ENCODE measurements at places on chromosomes 3 and 15.

DNA sequence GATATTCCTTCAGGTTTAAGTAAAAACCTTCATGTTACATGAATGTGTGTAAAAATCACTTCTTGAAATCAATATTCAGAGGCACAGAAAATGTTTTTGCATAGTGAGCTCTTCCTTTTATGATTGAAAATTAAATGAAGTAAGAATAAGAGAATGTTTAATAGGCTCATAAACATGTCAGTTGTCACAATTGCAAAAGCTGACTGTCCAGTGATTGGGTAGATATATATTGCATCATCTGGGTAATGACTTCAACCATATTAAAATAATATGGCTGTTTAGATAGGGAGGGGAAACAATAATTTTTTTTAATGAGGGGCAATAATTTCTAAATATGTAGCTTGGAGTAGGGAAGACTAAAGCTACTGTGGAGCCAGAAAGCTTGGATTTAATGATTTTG is 529.8 kb upstream of the GOLIM4 start:
- DNase-seq: no peak

- no peak for DNase-seq
Observed at GRCh38 chr15:101461097-101461496, 28.4 kb downstream of the PCSK6 start.

- DNase-seq: peak; percentile 25
Observed at GRCh38 chr15:74007820-74008371, 13.4 kb downstream of the PML start.

DNA sequence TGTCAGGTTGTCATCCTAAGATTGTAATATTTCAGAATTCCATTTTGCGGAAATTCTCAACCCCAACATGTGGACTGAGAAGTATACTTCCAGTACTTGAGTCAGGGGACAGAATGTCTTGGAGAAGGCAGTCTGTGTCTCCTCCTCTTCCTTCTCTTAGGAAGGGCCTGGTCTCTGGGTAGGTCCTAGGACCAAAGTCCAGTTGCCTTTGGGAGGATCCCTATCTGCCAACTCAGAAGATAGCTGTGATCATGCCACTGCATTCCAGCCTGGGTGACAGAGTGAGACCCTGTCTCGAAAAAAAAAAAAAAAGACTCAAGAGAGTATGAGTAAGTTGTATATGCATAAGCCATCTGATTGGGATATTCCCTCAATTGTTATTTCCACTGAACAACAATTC is 23.9 kb upstream of the FAM3D start:
- DNase-seq: no peak

- no peak for DNase-seq
Observed at GRCh38 chr3:195839260-195840010, 27.7 kb upstream of the MUC4 start.

GRCh38 chr3:183156266-183156665 is 6.3 kb downstream of the LAMP3 start:
- no peak for DNase-seq

DNA sequence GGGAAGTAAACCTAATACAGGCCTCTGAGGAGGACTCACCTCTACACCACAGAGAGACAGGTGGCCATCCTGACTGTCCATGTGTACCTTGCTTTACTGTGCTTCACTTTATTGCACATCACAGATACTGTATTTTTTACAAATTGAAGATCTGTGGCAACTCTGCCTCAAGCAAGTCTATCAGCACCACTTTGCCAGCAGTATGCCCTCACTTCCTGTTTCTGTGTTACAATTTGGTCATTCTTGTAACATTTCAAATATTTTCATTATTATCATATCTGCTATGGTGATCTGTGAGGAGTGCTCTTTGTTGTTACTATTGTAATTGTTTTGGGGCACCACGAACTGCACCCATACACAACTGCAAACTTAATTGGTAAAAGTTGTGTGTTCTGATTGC is 78.0 kb downstream of the BBX start:
- no peak for DNase-seq

DNA sequence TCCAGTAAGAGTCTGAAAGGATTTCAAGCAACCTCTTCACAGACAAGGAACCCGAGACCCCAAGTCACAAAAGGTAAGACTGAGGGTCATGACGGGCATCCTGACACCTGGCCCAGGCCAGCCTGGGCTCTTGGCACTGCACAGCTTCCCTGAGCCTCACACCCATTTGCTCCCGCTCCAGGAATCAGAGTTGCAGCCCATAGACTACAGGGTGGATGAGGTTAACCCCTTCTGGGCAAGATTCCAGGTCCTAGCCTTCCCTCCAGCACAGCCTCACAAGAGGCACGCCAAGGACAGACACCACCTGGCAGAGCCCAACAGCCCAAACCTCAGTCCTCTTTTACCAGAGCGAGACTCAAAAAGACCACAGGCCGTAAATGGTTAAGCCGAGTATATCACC is 36.2 kb downstream of the RBPMS2 start:
- DNase-seq: no peak

- DNase-seq: peak; percentile 49
Observed at GRCh38 chr3:195908694-195909581, 587 bp upstream of the TNK2 start.

DNA sequence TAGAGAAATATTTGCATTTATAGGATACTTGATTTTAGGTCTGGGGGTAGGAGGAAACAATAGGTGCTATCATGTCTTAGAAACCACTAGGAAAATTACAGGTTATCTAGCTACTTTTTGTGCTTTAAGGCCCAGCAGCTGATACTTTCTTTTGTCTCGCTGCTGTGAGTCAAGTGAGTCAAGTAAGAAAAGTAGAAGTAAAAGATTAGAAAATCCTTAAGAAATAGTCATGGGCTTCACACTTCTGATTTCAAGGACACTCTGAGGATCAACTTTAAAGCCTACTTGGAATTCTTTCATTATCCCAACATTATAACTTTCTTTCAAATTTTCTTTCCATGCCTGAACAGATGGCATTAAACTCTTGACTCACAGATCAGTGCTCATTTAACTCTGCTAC is 95.2 kb upstream of the RBMS3 start:
- no peak for DNase-seq

- DNase-seq: no peak
Observed at GRCh38 chr3:55128225-55128823, 200.5 kb upstream of the LRTM1 start.

DNA sequence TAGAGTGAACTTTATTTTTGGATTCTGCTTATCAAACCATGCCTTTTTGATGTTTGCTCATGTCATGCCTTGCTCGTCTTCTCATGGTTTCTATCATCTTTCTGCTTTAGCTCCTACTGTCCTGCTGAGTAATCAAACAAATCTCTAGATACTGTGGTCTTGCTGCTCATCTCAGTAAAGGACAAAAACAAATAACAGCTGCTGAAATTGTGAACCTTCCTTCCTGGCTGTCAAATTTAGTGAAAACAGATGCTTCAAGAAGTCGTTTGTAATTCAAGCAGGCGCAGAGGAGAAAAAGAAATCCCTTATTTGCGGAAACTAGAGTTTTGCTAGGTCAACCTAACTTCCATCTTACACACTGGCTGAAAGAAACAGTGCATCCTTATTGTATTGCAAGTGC is 616.1 kb upstream of the ALCAM start:
- DNase-seq: no peak

All from activated CD4-positive, alpha-beta T cell treated with anti-CD3 and anti-CD28 coated beads for 48 hours (primary cell).